ENCODE measurements at places on chromosomes 11 and 22.
A peak's percentile ranks its signal among the peaks of the same experiment; 100 is the strongest.

GRCh38 chr11:113384551-113384950, 3.0 kb upstream of the ANKK1 start:
- no peak for DNase-seq

DNA sequence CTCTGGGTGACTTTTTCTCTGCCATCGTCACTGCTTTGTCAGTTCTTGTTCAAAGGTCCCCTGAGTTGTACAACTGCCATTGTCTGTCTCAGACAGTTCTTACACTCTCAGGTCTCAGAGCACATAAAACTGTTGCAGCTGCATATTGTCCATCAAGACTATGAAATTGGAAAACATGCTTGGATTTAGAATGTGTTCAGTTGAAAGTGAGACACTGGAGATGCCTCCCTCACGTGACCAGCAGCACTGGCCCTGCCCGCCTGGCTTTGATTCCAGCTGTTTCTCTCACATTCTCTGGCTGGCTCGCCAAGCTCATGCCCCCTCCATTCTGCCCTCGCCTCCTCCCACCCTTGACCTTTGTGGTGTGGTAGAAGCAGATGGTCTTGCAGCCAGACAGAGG, 244.2 kb downstream of the NTM start:
- DNase-seq, result no peak

- no peak for DNase-seq
These were observed 113.2 kb upstream of the RAG2 start for GRCh38 chr11:36711104-36711825.

DNA sequence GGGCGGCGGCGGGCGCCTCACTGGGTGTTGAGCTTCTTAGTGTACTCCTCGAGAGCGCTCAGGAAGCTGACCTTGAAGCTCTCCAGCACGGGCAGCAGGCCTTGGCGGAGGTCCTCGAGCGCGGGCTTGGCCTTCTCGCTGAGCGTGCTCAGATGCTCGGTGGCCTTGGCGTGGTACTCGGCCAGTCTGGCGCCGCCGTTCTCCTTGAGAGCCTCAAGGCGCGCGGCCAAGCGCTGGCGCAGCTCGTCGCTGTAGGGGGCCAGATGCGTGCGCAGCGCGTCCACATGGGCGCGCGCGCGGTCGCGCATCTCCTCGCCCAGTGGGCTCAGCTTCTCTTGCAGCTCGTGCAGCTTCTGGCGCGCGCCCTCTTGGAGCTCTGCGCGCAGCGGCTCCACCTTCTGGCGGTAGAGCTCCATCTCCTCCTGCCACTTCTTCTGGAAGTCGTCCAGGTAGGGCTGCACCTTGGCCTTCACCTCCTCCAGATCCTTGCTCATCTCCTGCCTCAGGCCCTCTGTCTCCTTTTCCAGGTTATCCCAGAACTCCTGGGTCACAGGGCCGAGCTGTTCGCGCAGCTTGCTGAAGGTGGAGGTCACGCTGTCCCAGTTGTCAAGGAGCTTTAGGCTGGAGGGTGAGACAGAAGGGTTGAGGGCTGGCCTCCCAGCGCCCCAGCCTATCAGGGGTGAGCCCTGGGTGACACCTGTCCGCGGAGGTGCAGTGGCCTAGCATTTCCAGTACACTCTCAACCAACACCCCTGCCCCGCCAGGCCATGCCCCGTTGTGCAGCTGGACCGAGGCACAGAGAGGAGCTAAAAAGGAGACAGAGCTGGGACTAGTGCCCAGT, 1.4 kb downstream of the APOA1 start:
- peak; percentile 76 for DNase-seq

- peak; percentile 29 for DNase-seq
These were observed at the start of gene MYRF for GRCh38 chr11:61752117-61752924. Gene MYRF (plus strand): TSS chr11:61752636. CDS start chr11:61752745, 109 bp downstream.

GRCh38 chr11:12106101-12106500, 4.3 kb upstream of the MICAL2 start:
- DNase-seq, result no peak

- DNase-seq, result no peak
These were observed 79.1 kb upstream of the WNT7B start for GRCh38 chr22:46055911-46056545.

- DNase-seq, result no peak
These were observed 89.0 kb downstream of the FEZ1 start for GRCh38 chr11:125407046-125407445.
